Naive thymus-derived CD8-positive, alpha-beta T cell (primary cell): ENCODE measurements at places on chromosomes 13 and 19.
A peak's percentile ranks its signal among the peaks of the same experiment; 100 is the strongest.

GRCh38 chr13:38636073-38636472 lies 50.8 kb upstream of the FREM2 start:
- no peak for DNase-seq

DNA sequence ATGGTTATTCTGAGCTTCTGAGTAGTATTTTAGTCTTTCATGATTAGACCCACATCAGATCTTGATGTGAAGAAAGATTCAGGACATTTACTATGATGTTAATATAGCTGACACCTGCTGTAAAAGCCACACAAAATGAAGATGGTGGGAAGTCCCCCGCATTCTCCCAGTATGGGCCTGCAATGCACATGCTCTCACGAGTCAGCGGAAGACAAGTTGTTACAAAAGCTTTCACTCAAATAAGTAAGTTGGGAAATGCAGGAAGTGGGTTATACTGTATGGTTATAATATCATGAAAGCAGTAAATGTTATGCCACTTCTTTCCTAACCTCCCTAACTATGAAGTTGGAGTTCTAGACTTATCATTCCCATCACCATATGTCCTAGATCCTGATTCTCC lies 171.9 kb downstream of the KLF5 start:
- DNase-seq = peak; percentile 15

GRCh38 chr13:21670883-21671619 lies at the start of gene FGF9:
Gene FGF9 (plus strand): TSS chr13:21671073. CDS start chr13:21671913, 840 bp downstream.
- peak; percentile 84 for DNase-seq

GRCh38 chr19:3712663-3713611 lies 4.8 kb downstream of the TJP3 start:
- DNase-seq = no peak

- no peak for DNase-seq
Observed at GRCh38 chr13:24896061-24896460, 132.1 kb downstream of the RNF17 start.
